ENCODE measurements at places on chromosomes 2 and 18.

DNA sequence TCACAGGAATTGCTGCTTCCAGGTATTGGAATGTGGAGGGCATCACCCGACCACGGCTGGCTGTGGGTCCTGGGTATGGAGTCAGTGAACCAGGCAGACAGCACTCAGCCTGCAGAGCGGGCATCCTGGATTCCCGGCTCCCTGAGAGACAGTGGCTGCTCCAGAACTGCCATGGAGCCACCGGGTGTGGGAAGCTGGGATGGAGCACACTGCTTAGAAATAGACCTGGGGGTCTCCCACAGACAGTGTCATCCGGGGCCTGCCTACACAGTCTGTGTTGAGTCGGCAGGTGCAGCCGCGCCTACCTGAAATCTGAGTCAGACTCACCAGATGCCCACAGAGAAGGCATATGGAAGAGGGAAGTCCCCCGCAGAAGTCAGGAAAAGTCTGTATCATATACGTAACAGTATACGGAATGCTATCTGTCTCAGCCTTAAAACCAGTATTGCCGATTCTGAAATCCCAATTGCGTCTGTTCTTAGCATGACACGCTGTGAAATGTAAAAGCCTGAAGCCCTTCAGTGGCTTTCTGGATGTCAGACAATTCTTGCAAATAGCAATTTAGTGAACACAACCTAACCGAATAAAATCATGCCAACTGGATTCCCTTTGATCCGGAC lies 509.7 kb upstream of the MYT1L start:
- no peak for DNase-seq

DNA sequence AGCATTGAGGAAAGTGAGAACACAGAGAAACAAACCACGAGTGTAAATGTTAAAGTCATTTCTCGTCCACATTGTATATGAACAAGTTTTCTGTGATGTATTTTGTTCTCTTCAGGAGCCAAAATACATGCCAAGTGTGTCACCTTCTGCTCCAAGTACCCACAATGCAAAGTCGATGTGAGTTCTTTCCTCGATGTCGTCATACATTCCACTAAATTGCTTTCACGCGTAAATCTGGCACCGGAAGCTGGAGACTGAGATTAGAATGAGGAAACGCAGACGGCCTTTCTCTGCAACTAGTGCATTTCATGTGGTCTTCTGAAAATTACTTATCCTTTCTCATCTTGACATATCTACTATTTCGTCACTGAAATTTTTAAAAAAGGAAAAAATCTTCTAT lies 118.5 kb upstream of the SALL3 start:
- no peak for DNase-seq

- DNase-seq, result no peak
These were observed 24.3 kb upstream of the RESP18 start for GRCh38 chr2:219356834-219357233.

DNA sequence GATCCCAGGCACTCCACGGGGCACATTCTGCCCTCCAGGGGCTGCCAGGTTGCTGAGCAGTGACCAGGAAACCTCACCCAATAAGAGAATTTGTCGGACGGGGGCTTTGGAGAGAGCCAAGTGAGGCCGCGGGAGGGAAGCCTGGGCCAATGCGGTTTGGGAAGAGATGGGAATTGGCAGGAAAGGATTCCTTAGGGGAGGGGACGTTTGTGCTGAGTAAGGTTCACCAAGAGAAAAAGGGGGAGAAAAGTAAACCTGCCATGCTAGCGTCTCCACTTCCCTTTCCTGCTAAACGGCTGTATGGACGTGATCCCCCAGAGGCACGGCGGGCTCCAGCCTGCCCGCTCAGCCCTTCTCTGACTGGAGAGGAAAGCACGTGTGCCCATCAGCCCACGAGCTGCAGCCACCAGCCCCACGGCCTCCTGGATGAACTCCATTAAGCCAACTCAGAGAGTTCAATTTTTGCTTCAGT lies 194.4 kb upstream of the ID2 start:
- DNase-seq, result no peak

GRCh38 chr2:216164576-216164975 lies 55.4 kb downstream of the XRCC5 start:
- no peak for DNase-seq

- no peak for DNase-seq
These were observed 213.6 kb downstream of the ATAD2B start for GRCh38 chr2:23713351-23713750.

DNA sequence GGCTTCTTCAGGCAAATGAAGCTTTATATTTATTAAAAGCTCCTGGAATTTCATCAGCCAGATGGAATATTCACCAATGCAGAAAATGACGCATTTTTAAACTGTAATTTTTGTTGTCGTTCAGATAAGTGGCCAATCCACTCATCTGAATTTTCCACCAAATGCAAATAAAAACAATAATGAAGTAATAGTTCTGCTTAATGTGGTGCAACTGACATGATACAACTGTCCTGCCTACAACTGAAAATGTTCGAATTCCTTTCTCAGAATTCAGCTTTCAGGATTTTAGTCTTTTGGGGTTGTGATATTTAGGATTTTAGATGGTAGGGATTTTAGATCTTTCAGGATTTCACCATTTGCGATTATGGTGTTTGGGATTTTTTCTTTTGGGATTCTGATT lies 27.1 kb upstream of the PUM2 start:
- no peak for DNase-seq

DNA sequence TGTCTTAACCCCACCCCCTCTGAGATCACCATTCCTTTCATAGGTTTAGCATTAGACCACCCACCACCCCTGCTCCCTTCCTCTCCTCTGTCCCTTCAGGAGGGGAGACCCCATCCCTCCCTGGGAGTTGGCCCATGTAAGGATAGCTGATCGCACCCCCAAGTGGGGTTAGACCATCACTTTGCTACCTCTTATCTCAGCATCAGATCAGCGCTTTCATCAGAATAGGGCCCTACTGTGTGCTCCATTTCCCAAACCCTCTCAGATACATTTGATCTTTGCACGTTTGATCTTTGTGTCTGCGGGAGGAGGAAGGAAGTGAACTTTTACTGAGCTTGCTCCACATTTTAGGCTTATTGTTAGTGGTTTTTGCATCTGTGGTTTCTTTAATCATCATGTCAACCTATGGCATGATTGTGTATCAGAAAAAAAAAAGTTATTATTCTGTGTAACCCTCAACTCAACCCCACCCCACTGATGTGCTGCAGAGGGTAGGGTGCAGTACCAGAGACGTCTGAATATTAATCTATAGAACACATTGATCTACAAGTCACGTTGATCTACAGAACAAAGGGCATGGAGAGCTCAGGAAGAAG lies 81.2 kb downstream of the PDCL3 start:
- no peak for DNase-seq

DNA sequence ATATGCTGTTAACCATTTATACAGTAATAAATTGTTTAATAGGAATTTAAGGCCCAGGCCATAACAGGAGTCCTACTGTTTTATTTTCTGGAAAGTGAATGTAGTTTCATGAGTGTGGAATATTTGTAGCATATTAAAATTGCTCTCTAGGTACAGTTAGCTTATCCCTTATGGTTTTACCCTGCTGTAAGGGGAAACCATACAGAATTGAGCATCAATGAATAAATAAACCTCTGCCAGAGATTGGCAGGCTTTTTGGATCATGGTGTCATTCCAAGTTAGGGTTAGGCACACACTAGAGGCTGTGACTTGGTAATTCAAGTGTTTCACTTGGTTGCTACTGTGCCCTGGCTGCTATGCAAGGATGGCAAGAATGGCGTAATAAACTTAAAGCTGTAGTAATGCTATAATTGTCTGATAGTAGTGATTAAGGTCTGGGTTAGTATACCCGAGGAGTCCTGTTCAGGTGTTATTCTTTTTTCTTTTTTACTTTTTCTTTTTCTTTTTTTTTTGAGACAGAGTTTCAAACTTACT lies 30.4 kb downstream of the BMPR2 start:
- DNase-seq, result no peak

DNA sequence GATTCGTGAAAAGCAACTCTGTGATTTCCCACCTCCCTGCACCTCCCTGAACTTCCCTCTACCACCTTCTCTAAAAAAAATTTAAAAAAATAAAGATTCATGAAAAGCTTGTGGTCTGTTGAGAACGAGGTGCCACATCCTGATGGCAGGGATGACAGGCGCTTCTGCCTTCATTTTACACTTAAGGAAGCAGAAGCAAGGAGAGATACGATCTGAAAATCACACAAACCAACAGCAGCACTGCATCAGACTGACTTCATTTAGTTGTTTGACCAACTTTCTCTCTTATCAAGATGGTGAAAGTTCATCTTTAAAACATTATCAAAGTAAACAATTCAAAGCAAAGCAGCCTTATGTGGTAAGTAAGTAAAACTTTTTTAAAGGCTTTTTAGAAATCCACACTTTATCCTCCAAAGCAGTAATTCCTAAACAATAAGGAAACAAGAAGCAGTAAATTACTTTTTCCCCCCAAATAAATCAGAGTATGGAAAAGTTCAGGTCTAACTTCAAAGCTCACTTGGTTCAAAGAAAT lies 15.5 kb downstream of the WDFY1 start:
- no peak for DNase-seq

DNA sequence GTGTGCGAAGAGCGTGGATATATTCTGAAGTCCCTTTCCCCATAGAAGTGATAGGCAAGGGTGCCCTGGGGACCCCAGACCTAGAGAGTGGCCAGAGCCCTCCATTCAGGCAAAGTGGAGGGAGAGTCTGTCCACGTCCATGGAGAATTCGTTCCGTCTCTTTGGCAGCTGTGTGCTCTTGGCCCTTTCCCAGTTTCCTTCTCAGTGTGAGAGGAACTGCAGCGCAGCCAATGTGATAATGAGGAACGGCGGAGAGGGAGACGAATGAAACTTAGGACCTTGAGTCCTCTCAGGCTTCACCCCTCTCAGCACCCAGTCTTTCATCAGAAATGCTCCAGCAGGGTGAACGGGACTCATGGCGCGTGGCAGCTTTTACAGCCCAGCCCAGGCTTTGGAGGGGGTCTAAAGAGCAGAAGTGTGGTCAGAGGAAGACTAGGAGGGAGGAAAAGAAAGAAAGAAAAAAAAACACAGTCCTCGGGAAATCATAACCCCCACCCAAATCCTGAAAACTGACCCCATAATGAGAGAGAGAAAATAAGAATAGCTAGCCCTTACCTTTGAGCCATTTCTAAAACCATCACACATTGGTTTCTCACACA lies 95.0 kb upstream of the RIOK3 start:
- DNase-seq, result no peak

GRCh38 chr2:136051001-136051724 lies 65.7 kb upstream of the DARS1 start:
- no peak for DNase-seq

DNA sequence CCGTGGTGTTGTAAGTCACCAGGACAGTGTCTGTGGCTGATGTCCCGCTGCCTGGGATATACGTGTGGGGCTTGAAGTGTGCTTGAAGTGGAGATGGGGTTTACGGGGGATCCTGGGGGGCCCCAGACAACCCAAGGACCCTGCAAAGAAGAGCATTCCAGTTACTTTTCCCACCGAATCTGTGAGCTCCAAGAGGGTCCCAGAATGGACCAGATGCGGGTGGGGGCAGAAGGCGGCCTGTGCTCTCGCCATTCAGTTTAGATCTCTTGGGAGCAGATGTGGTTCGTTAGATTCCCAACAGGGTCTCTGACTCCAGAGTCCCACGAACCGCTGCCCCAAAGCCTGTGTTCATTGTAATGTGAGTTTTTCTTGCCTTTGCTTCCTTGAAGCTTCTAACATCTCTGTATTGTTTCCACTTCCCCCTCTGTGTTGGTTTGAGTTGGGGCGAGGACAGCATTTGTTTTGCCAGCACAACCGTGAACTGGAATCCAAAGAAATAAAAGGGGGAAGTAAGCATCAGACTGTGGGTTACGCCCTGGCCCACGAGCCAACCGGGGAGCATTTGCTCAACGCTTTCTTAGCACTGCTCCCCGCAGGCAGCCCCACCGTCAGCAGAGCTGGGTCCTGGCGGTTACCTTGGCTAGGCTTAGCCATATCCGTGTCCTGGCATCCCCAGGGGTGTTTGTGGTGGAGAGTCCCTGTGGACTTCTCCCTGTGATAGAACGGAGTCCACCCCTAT lies 92.1 kb downstream of the SH3BP4 start:
- no peak for DNase-seq
